Dermis blood vessel endothelial cell (primary cell): ENCODE measurements at places on chromosomes 1 and 21. TPM values are rescaled to one million over a fixed set of nuclear protein-coding genes. Genes with fewer than 3 reads are reported as not detected.
A peak's percentile ranks its signal among the peaks of the same experiment; 100 is the strongest.

- DNase-seq, result peak; percentile 59
These were observed 60.8 kb downstream of the ZNF684 start for GRCh38 chr1:40592107-40592803.

DNA sequence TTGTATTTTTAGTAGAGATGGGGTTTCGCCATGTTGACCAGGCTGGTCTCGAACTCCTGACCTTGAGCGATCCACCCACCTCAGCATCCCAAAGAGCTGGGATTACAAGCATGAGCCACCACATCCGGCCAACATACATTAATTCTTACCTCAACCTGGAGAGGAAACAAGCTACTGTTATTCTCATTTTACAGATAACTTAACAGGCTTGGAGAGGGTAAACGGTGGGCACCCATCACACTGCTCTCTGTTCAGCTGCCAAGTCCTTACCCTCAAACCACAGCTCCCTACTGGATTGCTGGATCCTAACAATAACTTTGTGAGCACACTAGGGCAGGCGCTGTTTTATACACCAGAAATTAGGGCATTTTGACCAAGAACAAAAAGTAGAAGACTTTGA lies 93.6 kb upstream of the BARHL2 start:
- DNase-seq, result no peak

- DNase-seq, result no peak
These were observed 6.5 kb downstream of the PPIE start for GRCh38 chr1:39745016-39745670.

- DNase-seq, result no peak
These were observed 21.7 kb downstream of the TCHHL1 start for GRCh38 chr1:152067150-152067549.

Gene C8A
- total RNA-seq, result not detected in 2 replicates

Gene PGBD2
- 8.9 and 17.0 TPM in 2 replicates for total RNA-seq

Gene HTR1D
- 0.28 and 0.85 TPM in 2 replicates for total RNA-seq

Gene BGLAP
- 0.19 TPM in 1 of 2 replicates, not detected in the other for total RNA-seq

Gene SELENOF
- 186 and 187 TPM in 2 replicates for total RNA-seq

Gene ELF3
- 0.14 and 0.68 TPM in 2 replicates for total RNA-seq

Gene FAM72B
- total RNA-seq, result 1.0 and 3.4 TPM in 2 replicates
